Bronchial epithelial cell (primary cell): ENCODE measurements at places on chromosomes 3 and 15.

DNA sequence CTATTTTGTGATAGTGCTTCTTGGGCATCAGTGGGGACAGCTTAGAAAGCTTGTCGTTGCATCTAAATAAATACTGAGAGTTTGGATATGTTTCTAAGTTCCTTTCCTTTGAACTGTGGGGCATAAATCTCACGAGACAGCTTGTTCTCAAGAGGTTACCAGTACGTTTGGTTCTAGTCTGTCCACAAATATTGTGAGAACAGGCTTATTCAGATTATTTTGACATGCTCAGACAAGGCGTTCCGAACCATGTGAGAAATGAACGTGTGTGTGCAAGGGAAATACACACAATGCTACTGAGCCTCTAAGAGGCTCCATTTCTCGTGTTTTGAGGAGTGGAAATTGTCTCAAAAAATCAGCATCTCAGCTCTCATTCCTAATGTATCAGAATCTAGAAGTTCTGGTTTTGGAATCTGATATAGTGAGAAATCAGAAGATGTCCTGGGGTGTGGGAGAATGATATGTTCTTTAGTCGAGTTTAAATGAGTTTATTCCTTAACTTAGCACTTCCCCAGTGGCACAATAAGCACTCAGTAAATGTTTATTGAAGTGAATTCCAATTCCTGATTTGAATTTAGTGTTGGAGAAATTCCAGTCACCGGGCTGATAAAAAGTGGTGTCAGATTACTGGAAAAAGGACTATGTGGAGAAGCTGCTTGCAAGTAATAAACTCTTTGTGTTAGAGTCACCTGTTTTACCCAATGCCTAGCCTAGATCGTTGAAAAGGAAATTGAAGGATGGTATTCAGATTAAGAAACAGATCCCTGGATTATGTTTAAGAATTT is 481.5 kb downstream of the LPP start:
- peak; percentile 55 for DNase-seq

DNA sequence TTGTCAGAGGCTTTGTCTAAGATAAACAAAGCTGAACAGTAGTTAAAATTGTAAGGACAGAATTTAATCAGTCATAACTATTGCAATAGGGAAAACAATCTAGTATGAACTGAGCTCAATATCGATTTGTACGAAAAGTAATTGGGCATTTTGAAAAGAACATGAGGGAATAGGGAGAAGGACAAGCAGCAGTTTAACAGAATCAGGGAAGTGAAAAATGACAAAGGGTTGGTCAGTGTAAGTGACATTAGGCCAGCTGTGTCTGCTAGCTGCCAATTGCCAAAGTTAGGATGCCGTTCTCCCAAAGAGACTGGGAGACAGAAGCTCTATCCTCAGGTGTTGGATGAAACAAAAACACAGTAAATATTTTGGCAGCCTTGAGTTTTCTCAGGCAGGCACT is 3.3 kb upstream of the DNAJA4 start:
- no peak for DNase-seq

DNA sequence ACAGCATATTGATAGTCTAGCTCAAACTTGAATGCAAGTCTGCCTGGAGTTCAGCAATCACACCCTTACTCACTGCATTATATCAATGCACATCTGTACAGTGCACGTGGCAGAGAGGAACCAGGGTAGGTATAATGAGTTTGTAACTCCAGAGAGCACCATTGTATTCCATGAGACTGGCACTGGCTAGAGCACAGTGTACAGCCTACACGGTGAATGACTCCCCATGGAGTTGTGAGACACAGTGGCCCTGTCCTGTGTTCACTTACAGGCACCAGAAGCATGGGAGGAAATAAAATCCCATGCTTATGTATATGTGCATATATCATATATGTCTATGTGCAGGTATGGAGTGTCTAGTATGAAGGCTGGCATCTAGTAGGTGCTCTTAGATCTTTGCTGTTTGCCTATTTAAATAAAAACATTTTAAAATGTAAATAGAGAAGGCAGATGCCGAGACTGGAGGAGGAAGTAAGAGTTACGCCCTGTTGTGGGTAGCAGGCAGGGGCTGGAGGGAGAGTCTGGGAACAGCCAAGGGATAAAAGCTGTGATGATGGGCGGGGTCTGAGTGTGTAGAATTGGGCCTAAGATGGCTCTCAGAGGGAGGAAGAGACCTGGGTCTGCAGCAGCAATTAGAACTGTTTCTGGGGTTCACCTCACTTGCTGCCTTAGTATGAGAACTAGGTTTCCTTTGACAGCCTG is 360.7 kb upstream of the ICE2 start:
- DNase-seq, result no peak

GRCh38 chr15:64162478-64162868 is 349 bp downstream of the PPIB start:
- DNase-seq, result no peak

DNA sequence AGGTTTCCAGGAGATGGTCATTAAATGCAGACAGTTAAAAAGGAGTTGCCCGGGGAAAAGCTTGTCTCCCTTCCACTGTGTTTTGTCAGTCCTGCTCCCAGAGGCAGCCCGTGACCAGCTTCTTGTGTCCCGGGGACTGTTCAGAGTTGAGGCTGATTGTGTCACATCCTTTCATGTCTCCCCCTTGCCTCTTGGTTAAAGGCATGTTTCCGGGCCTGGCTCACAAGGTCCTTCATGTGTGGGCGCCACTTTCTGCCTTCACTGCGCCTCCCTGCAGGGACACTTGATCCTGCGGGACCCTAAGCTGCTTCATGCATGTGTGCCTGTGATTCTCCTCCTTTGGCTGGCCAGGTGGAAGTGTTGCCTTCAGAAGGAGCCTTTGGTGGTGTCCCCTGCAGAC is 9.2 kb downstream of the CHCHD6 start:
- DNase-seq, result no peak

- DNase-seq, result no peak
Measured at GRCh38 chr3:112366522-112366921, 33.6 kb downstream of the CD200 start.

DNA sequence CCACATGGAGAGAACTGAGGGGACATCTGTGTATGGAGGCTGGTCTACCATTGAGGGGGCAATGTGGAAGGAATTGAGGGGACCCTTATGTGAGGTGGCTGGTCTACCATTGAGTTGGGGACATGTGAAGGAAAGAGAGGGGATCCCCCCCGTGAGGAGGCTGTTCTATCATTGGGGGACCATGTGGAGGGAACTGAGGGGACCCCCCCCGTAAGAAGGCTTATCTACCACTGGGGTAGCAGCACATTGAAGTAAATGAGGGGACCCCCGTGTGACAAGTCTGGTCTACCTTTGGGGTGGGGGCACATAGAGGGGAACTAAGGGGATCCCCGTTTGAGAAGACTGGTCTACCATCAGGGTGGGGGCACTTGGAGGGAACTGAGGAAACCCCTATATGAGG is 158.0 kb downstream of the FBLN2 start:
- DNase-seq, result no peak

GRCh38 chr15:62617741-62618140 is 424.8 kb upstream of the TPM1 start:
- DNase-seq, result peak; percentile 8

DNA sequence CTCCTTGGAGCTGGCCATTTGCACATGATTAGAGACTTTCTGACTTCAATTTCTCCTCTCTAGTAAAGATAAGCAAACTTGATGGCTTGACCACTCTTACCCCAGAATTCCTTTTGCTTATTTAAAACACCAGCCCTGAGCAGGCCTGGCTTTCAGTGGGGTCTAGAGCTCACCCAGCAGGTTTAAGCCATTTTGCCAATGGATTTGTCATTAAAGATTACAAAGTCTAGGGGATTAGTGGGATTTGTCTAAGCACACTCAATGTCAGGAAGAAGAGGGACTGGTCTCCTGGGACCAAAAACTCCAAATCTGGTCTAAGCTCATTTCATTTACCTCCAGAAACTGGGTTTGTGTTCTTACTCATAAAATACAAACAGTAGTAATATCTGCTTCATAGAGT is 57.3 kb upstream of the SNTN start:
- no peak for DNase-seq

- DNase-seq, result no peak
Measured at GRCh38 chr3:7062714-7063113, 201.8 kb downstream of the GRM7 start.

DNA sequence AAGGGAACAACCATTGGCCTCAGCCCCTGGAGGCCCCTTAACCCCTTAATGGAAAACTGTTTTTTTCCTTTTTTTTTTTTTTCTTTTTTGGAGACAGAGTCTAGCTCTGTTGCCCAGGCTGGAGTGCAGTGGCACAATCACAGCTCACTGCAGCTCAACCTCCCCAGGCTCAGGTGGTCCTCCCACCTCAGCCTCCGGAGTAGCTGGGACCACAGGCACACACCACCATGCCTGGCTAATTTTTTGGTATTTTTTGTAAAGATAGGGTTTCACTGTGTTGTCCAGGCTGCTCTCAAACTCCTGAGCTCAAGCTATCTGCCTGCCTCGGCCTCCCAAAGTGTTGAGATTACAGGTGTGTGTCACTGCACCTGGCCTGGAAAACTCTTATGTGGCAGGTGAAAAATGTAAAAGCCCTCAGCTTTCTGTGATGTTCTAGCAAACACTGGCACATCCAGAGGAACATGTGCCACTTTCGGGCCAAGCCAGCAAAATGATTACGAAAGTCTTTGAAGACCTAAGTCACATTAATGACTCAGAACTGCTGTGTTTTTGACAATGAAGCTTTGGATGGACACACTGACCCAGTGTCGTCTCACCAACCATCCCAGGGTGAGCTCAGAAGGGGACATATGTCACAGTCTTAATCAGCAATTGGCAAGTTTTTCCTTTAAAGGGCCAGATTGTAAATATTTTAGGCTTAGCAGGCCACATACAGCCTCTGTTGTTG is 189.3 kb upstream of the TPM1 start:
- peak; percentile 49 for DNase-seq

GRCh38 chr3:66224220-66224619 is 3.4 kb downstream of the SLC25A26 start:
- DNase-seq, result peak; percentile 61

DNA sequence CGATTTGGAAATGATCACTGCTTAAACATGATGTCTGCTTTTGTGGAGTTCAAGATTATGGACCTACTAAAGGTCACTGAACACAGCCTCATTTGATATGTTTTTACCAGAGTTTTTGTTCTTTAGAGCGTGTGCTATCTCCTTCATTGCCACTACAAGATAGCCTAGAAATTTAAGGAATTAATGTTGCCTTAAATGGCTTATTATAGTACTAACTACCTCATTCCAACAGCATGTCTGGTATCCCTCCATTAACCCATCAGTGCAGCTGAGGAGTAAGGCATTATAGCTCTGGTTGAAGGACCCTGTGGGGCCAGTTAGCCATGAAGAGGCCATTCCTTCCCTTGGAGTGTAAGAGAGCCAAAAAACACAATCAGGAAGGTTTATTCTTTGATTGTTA is 2.3 kb upstream of the FAM43A start:
- DNase-seq, result no peak

DNA sequence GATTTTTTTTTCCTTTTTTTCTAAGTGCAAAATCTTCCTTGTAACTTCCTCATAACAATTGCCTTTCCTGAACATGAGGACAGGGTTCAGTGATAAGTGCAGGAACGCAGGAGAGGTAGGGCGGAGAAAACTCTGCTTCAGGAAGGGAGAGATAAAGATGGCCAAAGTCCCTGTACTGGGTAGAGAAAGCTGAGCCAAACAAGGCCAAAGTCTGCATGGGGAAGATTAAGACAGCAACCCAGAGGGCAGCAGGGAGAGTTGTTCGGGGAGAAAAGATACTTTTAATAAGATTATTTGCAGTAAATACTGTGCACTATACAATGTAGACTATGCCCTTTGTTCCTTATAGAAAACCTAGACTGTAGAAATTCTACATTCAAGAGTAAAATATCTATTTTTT is 55.4 kb upstream of the LRRFIP2 start:
- no peak for DNase-seq

GRCh38 chr3:86175593-86176444 is 815.1 kb downstream of the VGLL3 start:
- DNase-seq, result no peak

- DNase-seq, result no peak
Measured at GRCh38 chr3:195023576-195023975, 247.4 kb downstream of the XXYLT1 start.

DNA sequence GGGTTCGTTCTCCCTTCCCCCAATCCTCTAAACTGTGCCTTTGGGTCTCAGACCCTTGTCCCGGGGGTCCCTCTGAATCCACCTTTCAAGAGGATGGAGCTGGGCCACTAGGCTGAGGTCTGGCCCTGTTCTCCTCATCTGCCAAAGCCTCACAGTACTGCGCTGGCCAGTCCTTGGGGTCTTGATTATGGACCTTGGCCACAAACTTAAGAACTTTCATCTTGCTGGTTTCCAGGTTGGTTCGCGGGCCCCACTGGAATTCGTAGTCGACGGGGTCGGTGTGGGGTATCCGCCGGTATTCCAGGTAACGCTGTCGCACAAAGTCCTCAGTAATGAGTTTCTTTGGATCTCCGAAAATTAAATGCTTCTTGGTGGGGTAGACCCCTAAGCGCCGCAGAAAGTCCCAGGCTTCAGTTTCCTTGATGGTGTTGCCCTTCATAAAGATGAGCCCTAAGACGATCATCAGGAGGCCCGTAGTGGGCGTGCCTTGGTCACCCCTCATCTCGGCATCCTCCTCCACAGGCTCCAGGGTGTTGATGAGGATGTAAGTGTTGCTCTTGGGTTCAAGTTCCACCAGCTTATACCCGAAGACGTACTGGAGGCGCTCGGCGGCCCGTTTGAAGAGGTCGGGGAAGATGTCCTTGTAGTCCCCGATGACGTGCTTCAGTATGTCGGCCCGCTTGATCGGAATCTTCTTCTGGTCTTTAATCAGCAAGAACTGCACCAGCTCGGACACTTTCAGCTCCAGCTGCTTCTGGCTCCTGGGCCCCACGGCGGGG is 727 bp downstream of the NSMCE3 start:
- DNase-seq, result peak; percentile 26

- no peak for DNase-seq
Measured at GRCh38 chr3:50724831-50725230, 50.1 kb downstream of the DOCK3 start.

GRCh38 chr3:126540951-126541627 is 17.1 kb downstream of the CHST13 start:
- no peak for DNase-seq

GRCh38 chr15:67085818-67086636 is 20.6 kb downstream of the SMAD3 start:
- DNase-seq, result peak; percentile 47

GRCh38 chr3:38039101-38039898 is at the start of gene DLEC1:
TSS of gene DLEC1 (plus strand) at chr3:38039208. CDS start at chr3:38039226, 18 bp downstream.
- peak; percentile 76 for DNase-seq

GRCh38 chr3:81516042-81516441 is 245.4 kb downstream of the GBE1 start:
- DNase-seq, result no peak

DNA sequence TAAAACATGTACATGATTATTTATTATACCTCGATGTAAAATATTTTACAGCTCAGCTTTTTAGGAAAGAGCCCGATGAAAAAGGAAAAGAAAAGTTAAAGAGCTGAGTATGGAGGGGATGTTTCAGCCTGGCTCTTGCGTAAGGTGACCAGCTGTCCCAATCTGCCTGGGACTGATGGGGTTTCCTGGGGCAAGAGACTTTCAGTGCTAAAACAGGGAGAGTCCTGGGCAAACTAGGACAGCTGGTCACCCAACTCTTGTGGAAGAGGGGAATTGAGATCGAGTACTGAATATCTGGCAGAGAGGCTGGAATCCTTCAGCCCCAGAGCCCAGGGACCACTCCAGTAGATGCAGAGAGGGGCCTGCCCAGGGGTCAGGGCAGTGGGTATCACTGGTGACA is 21.0 kb downstream of the DUOX2 start:
- no peak for DNase-seq

- DNase-seq, result peak; percentile 72
Measured at GRCh38 chr3:129282727-129283327, 4.2 kb downstream of the HMCES start.
